ENCODE measurements at places on chromosomes 16 and 17.

DNA sequence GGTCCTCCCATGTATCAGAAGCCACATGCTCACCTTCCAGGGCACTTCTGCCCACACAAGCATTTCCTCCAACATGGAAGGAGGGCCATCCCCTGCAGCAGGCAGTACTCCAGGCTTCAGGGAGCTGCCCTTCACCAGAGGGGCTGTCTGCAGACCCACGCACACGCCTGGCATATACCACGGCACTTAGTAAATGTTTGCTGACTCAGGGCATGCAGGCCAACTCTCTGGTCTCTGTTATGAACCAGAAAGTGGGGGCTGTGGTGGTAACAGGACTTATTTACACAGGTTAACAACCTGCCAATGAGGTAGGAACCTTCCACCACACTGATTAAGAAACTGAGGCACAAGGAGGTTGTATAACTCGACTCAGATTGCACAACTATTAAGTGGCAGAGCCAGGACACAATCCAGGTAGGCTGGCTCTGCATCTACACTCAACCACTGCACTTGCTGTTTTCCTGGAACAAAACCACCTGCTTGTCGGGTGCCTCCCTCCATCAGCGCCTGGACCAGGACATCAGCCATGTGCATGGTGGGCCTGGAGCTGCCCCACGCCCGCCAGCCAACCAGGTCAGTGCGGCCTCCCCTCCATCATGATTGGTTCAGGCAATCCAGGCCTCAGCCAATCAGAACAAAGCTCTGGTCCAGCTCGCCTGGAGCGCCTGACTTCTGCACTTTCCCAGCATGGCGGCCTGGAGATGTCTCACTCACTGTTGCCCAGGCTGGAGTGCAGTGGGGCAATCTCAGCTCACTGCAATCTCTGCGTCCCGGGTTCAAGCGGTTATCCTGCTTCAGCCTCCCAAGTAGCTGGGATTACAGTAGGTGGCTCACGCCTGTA, 19.2 kb downstream of the ACTG1 start:
- DNase-seq, result no peak

DNA sequence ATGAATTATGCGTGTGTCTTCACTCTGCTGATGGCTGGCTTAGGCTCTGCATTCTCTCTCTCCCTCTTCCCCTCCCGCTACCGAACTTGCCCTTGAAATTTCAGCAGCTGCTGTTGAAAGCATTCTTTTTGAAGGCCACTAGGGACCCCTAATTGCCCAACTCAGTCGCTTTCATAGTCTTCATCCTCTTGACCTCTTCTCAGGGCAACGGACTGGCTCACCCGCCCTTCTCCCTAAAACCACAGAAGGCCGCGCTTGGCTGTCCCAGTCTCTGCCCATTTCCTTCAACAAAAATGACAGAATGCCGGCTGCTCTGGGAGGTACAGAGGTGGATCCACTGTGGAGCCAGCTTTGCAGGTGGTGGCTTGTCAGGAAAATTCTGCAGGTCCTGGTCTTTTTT, 21.0 kb upstream of the FMNL1 start:
- DNase-seq, result no peak

GRCh38 chr16:89439659-89440058, 50.7 kb downstream of the ANKRD11 start:
- DNase-seq, result no peak

- DNase-seq, result no peak
Measured at GRCh38 chr16:8867932-8868415, 832 bp downstream of the CARHSP1 start.

GRCh38 chr16:77064037-77064436, 127.0 kb upstream of the MON1B start:
- no peak for DNase-seq
